ENCODE measurements at places on chromosomes 4 and X.

DNA sequence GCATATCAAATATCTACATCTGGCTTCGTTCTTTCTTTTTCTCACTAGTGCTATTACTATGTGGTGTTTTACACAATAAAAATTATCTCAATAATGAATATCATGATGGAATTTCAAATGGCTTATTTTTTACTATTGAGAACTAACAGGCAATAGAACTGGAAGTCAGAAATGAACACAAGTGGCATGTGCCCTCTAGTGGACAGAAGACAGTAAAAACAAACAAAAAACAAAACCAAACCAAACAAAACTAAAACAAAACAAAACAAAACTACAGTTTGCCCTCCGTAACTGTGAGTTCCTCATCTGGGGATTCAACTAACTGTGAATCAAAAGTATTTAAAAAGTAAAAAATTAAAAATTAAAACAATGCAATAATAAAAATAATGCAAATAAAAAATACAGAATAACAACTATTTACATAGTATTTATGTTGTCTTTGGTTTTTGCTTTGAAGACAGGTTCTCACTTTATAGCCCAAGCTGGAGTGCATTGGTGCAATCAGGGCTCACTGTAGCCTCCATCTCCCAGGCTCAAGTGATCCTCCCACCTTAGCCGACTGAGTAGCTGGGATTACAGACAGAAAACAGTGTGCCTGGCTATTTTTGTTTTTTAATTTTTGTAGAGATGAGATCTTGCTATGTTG, 195.6 kb upstream of the TACR3 start:
- DNase-seq: no peak

- DNase-seq: no peak
These were observed 324.9 kb upstream of the CASK start for GRCh38 chrX:42248226-42248625.

GRCh38 chr4:174279433-174280155, 3.9 kb downstream of the FBXO8 start:
- no peak for DNase-seq

DNA sequence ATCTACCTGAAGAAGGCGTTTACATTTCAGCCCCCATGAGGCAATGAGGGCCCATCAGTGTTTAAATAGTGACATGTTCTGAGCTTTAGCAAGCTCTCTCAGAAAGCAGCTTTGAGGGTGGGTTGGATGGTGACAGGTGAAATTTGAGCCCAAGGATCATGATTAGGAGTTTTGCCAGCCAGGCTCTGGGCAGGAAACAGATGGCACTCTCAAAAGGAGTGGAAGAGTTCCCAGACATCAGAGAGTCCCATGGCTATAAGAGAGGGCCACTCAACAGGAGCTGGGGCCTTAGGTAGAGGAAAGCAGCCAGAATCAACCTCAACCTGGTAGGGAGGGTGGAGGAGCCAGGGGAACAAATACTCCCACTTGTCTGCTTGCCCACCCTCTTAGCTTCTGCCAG, 499.8 kb downstream of the MID1IP1 start:
- DNase-seq: no peak

GRCh38 chrX:112687189-112687691, 7.5 kb upstream of the LHFPL1 start:
- no peak for DNase-seq

- no peak for DNase-seq
These were observed 53.3 kb downstream of the MED28 start for GRCh38 chr4:17667653-17668201.

DNA sequence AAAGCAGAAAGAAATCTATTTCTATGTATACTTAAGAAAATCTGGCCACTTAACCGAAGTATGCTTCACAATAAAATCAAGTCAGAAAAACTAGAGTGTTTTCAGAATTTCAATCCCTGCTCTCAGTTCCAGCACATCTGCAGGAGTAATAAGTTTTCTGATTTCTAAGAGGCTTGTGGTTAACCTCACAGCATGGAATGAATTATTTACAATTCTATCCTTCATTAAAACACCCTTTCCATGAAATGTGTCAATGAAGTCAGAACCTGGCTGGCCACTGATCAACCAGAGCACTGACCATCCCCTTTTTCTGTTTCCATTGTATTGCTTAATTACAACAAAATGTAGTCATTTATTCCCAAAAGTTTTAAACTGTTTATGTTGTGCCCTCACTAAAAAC, 781.4 kb upstream of the INTU start:
- DNase-seq: no peak

GRCh38 chr4:79413032-79413885, 5.2 kb upstream of the GK2 start:
- no peak for DNase-seq
